Erythroblast (primary cell): ENCODE measurements at places on chromosomes 12 and 14.

DNA sequence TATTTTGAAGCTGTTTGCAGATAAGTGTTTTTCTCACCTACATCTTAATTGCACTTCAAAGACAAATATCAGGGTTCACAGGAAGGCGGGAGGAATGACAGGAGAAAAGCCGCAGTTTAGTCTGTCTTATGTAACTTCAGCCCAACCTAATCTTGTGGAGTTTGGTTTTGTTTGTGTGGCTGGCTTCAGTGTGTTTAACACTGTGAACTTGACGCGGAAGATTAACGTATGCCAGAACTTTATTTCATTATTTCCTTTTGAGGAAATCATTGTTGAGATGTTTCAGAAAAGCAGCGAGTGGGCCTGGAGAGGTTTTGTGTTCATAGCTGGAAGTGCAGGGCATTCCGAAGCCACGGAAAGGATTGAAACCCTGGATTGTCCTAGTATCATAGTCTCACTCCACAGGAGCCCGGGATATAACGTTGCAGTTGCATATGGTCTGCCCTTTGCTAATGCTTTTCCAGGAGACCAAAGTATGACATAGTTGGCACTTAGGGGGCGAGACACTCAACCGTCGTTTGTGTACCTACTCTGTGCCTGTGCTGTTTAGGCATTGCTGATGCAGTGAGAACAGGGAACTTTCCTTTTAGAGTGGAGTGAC, 2.0 kb downstream of the PELI2 start:
- DNase-seq, result peak; percentile 39

DNA sequence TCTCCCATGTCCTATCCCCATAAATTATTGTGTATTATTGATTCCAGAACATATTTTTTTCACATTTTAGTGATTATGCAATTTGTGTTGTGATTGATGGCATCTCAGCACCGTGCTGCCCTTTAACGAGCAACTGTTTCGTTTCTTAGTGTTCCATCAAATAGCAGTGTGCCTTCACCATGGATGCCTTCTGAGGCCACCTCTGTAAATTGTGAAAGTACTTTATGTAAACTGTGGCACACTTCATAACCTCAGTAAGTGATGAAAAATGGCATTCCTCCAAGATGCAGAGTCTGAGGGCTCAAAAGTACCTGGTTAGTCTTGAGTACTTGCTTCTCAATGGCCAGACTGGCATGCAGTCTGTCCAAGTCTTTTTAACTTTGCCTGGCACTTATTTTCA, 8.2 kb downstream of the CHST11 start:
- no peak for DNase-seq

GRCh38 chr12:84542289-84542688, 370.3 kb downstream of the SLC6A15 start:
- DNase-seq, result no peak

DNA sequence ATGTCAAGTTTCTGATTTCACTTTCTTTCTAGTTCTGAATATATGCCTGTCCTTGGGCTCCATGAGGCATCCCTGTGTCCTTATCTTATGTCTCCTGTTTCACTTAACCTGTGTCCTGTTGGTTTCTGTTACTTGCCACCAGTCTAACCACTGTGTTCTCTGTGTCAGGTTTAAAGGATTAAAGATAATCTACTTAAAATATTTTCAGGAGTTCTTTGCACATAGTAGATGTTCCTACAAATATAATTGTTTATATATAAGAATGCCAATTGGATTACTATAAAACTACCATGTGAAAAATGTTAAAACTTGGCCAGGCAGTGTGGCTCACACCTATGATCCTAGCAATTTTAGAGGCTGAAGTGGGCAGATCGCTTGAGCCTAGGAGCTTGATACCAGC, 406.4 kb downstream of the CCER1 start:
- no peak for DNase-seq

DNA sequence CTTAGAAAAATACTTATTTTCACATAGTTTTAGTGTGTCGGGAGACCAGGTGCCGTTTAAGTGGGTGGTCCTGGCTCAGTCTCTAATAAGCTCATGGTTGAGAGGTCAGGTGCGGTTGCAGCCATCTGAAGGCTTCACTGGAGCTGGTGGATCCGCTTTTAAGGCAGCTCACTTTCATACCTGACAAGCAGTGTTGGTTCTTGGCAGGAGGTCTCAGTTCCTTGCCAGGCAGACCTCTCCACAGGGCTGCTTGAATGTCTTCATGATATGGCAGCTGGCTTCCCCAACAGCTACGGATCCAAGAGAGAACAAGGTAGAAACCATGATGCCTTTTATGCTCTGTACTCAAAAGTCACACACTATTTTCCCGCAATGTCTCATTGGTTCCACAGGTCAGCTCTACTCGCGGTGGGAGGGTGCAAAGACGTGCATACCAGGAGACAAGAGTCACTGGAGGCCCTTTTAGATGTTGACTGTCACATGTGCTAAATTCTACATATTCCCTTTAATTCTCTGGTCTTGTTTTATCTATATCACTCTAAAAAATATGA, 8.0 kb upstream of the ZDHHC17 start:
- no peak for DNase-seq

- no peak for DNase-seq
Measured at GRCh38 chr12:84632556-84632955, 280.0 kb downstream of the SLC6A15 start.

DNA sequence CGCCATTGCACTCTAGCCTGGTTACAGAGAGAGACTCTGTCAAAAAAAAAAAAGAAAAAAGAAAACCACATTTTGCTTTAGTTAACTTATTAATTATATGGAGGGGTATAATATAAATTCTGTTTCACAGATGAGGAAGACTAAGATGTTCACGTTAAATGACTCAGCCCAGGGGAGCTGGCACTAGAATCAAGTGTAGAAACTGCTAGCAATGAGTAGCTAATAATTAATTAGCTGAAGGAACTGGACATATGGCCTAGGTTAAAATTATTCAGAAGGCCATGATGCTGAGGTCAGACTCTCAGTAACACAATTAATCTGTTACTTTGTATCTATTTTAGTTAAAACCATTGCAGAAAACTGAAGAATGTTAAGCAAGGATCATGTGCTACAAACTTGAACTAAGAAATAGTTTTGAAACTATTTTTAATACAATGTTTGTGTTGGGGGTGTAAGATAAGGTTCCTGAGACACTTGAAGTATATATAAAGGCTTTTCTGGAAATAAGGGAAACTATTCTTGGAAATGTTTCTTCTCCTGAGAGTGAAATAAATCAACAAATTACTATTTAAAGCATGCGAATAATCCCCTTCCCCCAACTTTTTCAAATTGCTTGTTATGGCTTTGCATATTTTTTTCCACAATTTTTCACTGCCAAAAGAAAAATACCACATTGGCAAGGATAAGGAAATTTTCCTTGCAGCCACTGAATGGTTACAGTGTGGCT, 589.3 kb downstream of the SOX5 start:
- DNase-seq, result no peak

DNA sequence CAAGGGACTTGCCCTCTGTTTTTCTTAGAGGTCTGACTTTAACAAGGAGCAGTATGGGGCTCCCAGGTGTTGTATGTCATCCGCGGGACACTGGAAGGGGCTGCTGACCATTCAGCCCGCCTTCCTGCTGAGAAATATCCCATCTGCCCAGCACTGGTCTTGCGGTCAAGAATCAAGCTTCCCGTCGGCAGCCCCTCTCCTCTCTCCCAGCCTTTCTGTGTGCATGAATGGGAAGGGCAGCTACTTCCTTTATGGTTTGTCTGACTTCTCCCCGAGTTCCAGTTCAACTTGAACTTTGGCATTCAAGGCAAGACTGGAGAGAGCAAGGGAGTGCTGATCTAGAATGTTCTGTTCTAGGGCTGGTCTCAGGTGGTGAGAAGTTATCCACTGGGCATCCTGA, 51.5 kb downstream of the PSMA6 start:
- no peak for DNase-seq

GRCh38 chr12:89672589-89672979, 36.1 kb downstream of the ATP2B1 start:
- DNase-seq, result no peak

GRCh38 chr14:54211551-54212308, 185.1 kb upstream of the CDKN3 start:
- no peak for DNase-seq

DNA sequence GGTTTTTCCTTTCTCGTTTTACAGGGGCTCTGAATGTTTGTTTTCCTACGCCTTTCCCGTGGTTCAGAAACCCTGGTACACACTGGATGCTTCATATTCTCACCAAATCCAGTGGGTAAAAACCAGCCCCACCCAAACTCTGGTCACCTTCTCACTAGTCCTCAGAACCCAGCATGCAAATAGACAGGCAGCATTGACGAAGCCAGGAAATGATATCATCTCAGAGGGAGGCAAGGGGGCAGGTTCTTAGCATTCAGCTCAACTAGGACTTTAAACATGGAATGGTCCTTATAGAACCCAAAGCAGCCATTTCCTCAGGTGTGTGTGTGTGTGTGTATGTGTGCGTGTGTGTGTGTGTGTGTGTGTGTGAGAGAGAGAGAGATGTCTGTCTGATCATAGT, 142.0 kb downstream of the KCNK10 start:
- no peak for DNase-seq

DNA sequence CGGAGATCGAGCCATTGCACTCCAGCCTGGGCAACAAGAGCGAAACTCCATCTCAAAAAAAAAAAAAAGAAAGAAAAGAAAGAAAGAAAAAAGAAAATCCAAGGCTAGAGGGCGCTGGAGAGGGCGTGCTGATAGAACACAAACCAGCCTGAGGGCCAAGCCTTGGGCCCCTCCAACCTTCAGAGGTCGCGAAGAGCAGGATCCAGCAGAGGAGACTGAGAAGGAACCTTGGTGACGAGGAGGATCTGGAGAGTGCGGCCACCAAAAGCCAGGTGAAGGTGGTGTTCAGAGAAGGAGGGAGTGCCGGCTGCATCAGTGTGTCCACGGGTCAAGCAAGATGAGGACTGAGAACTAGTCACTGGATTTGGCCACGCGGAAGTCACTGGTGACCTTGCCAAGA, 4.1 kb upstream of the DYNC1H1 start:
- peak; percentile 53 for DNase-seq

GRCh38 chr14:64723691-64724577, 19.7 kb downstream of the PLEKHG3 start:
- no peak for DNase-seq

- DNase-seq, result no peak
Measured at GRCh38 chr14:106507354-106507753, 981.0 kb downstream of the TMEM121 start.

DNA sequence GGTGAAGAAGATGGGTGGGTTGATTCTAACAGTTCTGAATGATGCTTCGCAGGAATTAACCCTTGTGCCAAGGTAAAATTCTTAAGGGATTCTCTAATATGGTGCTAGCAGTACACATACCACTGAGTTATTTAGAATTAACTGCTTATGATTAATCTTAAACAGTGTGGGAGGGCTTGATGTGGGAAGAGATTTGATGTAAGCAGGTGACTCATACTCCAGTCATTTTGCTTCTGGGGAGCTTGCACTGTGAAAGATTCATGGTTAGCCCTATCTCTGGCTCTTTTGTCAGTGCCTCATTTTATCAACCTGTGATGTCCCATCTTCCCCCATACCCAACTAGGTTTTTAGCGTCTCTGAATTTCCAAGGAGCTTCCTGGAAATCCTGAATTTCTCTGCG, 83.8 kb downstream of the NRXN3 start:
- DNase-seq, result no peak

GRCh38 chr12:106296179-106296877, 6.2 kb upstream of the TCP11L2 start:
- no peak for DNase-seq

DNA sequence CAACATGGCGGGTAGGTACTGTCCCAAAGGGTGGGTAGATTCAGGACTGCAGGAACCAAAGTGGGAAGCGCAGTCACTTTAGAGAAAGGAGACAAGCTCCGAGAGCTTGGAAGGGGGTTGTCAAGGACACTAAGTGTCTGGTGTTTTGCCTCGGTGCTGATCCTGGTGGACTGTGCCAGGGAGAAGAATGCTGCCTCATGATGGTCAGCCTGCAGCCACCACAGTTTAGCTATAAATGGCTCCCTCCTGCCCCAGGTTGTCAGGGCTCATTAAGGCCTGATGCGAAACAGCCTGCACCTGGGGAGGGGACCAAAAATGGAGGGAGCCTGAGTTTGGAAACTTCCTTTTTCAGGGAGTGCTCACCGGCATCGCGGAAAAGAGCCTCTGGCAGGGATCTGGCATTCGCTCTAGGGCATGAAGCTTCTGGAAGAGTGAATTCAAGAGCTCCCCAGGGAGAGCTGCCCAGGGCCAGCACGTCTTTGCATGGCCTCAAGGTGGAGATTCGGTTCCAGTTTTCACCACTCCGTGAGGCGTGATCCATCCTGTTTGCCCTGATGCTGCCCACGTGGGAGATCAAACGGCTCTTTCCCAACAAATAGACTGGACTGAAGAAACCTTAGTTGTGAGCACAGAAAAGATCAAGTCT, 164.0 kb downstream of the FOXN3 start:
- DNase-seq, result peak; percentile 1
